ENCODE measurements at places on chromosomes 3 and 15. TPM values are rescaled to one million over a fixed set of nuclear protein-coding genes. Genes with fewer than 3 reads are reported as not detected.

Gene CPA3
- total RNA-seq: not detected

GRCh38 chr3:10753964-10754363 lies 62.1 kb upstream of the SLC6A11 start:
- DNase-seq: peak; percentile 64

Gene MOBP
- not detected for total RNA-seq

DNA sequence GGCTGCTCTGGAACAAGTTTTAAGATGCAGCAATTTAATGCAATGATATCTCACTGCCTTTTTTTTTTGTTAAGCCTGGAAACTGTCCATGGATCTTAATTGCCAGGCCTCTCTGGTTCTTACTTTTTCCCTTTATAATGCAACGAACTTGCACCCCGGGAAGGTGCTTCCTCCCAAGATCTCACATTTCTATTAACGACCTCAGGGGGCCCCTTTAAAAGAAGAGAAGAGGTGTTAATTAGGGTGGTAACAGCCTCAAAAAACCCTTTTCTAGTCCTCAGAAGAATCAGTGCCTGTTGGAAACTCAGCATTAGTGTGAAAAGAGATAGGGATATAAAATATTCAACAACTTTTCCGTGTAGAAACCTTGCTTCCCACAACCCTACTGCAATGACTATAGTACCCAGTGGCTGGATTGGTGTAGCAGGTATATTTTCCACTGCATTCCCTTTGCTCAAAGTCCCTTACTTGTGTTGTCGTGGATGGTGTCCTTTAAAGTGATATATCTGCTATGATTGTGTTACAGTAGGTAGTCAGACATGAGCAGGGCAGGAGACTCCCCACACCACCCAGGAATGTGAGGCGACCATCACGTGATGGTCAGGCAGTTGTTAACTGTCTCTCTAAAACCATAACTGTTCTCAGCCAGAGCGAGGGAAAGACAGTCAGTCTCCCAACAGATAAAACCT lies 121.8 kb downstream of the CTNNB1 start:
- DNase-seq: no peak

Gene PCSK6
- total RNA-seq: 5.5 TPM

DNA sequence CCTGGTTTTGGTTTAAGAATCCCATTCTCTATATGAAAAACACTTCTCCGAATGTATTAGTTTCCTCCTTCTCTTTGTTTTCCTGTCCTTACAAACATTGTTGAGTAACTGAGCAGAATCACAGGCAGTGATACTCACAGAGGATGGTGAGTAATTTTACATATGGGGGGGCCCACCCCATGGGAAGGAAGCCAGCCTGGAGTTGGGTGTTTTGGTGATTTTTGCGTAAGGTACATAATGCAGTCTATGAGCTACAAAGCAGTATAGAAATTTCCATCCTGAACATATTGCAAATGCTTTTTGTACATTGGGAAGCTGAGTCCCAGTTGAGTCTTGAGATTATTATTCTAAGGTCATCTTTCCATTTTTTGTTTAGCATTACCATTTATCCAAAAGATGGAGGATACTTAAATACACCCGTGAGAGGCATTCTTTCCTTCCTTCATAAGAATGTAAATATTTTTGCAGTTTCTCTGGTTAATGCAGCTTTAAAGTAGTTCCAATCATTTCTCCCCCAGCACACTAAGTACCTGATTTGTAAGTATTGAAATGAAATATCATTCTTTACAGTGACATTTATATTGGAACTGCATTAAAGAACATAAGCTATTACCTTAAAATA lies 476.8 kb downstream of the AGBL1 start:
- no peak for DNase-seq

DNA sequence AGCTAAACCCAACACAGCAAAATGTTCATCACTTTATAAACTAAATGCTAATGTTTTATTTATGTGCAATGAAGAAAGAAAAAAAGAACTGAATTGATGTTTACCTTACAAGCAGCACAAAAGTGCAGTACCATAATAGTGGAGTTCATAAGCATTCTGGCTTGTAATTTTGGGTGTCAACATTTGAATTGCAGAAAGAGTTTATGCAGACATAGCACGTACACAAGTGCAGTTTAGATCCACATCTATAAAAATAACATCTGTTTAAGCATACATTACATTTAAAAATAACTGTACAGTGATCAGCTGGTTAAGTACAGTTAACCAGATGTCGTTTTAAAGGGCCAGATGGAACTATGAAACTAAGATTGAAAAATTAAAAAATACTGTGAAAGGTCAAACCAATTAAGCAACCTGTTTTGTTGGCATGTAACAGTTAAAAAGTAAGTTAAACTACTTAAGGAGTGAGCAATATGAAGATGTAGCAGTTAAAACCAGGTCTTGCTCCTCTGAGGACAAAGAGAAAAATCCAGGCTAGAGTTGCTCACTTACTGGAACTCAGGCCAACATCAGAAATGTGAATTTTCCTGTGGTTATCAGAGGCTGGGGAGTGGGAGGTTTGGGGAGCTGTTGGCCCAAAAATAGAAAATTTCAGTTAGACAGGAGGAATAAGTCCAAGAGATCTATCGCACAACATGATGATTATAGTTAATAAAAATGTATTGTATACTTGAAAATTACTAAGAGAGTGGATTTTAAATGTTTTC lies 204.9 kb upstream of the MDFIC2 start:
- no peak for DNase-seq

Gene GOLGA6L7
- total RNA-seq: not detected

GRCh38 chr3:30649572-30650318 lies 43.3 kb downstream of the TGFBR2 start:
- no peak for DNase-seq

GRCh38 chr3:135982404-135982761 lies 16.9 kb downstream of the PPP2R3A start:
- no peak for DNase-seq

Gene KPNA4
- 30.7 TPM for total RNA-seq

Gene CCR3
- not detected for total RNA-seq

Gene DLEC1
- total RNA-seq: not detected

GRCh38 chr3:44954304-44954703 lies 21.7 kb downstream of the ZDHHC3 start:
- no peak for DNase-seq

DNA sequence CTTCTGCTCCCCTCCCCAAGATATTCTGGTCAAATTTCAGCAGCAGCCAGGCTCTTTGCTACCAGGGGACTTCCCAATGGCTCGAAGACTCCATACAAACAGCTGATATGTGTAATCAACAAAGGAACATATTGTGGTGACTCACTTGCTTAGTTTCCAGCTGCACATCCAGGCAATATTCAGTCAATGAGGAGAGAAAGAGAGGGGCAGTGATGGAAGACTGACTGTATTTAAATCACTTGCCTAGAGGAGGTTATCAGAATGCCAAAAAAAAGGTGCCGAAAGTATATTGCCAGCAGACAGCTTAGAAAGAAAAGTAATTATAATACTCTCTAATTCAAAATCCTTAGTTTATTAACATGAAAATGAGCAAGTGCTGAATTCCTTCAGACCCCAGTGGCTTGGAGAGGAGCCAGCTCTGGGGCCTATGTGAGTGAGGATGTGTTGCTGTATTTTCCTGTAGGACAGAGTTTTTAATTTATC lies 236.5 kb downstream of the LRTM1 start:
- DNase-seq: peak; percentile 64

- DNase-seq: no peak
Measured at GRCh38 chr3:12388185-12388584, 96.1 kb upstream of the TSEN2 start.

Gene TEX9
- 9.0 TPM for total RNA-seq

GRCh38 chr3:152376351-152377183 lies 107.8 kb downstream of the MBNL1 start:
- no peak for DNase-seq

- no peak for DNase-seq
Measured at GRCh38 chr3:169062501-169062900, 601.0 kb downstream of the MECOM start.

DNA sequence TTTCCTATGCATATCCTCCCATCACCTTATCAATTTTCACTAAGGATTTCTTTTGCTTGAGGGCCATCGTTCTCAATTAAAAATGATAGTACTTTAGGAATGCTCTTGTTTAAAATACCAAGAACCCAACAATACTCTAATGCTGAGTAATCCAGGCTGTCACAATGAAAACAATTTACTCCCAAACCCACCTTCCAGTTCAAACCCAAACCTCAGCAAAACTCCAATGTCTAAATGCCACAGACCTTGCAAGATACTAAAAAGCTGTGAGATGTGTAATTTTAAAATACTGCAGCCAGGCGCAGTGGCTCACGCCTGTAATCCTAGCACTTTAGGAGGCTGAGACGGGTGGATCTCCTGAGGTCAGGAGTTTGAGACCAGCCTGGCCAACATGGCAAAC lies 889.8 kb downstream of the ROBO1 start:
- no peak for DNase-seq

DNA sequence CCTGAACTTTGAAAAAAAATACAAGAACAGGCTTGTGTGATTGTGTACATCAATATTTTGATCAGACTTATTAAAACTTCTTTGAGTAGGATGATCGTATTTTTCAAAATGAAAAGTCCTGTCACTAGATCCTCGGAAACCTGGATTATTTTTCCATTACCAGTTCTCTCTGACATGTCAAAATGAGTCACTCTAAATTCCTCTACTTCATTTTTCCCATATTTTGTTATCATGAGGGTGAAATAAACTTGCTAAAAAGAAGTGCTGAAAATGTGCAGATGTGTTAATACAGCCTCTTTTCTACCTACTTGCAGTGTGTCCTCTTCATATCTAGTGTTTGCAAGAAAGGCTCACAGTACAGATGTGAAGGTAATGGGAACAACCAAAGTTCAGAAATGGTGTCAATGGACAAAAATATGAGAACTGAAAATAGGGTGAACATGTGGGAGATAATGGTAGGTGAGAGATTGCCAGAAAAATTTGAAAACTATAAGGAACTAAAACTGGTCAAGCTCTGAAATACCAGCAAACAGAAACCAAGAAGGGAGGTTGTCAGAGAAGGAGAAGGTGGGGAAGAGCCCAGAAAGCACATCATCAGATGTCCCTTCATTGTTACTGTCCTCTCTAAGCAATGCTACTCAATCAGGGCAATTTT lies 108.2 kb downstream of the EOMES start:
- no peak for DNase-seq

Gene CYP11A1
- not detected for total RNA-seq

GRCh38 chr15:26968806-26969205 lies 2.2 kb upstream of the GABRG3 start:
- no peak for DNase-seq

DNA sequence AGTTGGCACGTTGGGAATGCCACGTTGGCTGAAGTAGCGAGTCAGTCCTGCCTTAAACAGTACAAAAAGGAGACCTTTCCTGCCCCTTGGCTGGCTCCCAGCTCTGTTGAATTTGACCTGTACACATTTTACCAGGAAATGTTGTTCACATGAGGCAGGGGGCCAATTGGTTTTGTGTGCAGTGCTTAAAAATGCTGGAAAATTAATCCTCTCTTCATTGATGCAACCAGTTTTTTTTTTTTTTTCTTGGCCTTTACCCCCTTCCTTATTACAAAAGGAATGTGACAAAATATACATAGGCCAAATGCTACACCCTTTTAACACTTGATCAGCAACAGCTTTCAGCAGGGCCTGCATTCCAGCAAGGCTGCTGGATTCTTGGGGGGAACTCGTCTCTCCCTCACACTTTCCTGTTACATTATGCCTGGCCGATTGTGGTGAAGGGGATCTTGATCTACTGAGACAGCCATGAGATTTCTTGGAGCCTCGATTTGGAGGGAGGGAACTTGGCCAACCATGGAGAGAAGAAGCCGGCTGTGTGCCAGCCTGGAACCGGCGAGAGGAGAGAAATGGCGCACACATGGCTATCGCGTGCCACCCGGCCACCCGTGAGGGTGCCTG lies 93.1 kb downstream of the DNASE1L3 start:
- DNase-seq: no peak

- DNase-seq: peak; percentile 10
Measured at GRCh38 chr3:188760408-188760807, 411.4 kb upstream of the TPRG1 start.

GRCh38 chr3:195093731-195094130 lies 177.2 kb downstream of the XXYLT1 start:
- DNase-seq: no peak

GRCh38 chr15:48330105-48330785 lies 984 bp upstream of the DUT start:
- no peak for DNase-seq

Gene CFAP20DC
- total RNA-seq: 6.5 TPM

Gene AHSG
- not detected for total RNA-seq

- DNase-seq: no peak
Measured at GRCh38 chr3:129282727-129283327, 4.2 kb downstream of the HMCES start.

Gene GHSR
- total RNA-seq: not detected

Gene GOLGA8F
- total RNA-seq: not detected

Gene OR5AC2
- total RNA-seq: not detected

- DNase-seq: no peak
Measured at GRCh38 chr3:190096345-190096744, 24.4 kb downstream of the P3H2 start.

GRCh38 chr3:137554242-137554641 lies 209.9 kb upstream of the SOX14 start:
- DNase-seq: no peak

DNA sequence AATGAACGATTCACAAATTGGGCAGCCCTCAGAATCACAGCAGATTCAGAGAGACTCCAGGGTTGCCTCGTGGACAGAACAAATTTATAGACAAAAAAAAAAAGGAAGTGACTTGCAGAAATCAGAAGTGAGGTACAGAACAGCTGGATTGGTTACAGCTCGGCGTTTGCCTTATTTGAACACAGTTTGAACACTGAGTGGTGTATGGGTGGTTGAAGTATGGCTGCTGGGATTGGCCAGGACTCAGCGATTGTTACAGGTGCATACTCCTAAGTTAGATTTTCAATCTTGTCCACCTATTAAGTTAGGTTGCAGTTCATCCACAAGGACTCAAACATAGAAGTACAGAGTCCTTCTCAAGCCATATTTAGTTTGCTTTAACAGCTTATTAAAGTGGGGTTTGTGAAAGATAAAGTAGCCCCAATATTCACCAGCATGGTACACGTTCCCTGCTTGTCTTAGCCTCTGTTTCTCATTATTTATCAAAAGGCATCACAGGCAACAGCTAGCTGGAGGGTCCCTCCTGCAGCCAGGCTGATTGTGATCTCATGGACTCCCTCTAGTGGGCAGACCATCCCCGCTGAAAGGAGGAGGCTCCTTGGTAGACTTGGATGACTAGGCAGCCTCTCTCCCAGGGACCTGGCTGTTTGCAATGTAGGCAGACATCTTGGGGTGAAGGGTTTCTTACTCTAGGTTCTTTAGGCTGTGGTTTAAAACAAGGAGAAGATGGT lies 17.6 kb upstream of the ALDH1L1 start:
- peak; percentile 73 for DNase-seq

DNA sequence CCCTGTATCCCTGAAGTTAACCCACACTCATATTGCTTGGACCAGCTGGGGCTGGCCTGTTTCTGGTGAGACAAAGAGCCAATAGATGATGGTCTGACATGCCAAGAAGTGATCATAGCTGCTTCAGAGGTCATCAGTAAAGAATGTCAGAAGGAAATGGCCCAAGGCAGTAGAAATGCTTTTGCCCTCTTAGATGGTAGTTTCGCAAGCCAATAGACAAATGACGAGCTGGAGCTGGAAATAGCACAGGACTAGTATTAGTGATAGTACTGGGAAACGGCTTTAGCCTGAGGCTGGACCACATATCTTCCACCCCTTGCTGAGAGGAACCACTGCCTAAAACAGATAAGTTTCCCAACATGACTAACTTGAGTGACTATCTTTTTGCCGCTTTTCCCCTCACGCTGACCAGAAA lies 176.1 kb upstream of the THBS1 start:
- peak; percentile 69 for DNase-seq

Data from A172 (cell line).